ENCODE measurements at places on chromosomes 3 and 15. TPM values are rescaled to one million over a fixed set of nuclear protein-coding genes. Genes with fewer than 3 reads are reported as not detected.

The GP9 gene
- total RNA-seq: not detected

The HAUS2 gene
- 45.3 TPM for total RNA-seq

The GABRR3 gene
- not detected for total RNA-seq

DNA sequence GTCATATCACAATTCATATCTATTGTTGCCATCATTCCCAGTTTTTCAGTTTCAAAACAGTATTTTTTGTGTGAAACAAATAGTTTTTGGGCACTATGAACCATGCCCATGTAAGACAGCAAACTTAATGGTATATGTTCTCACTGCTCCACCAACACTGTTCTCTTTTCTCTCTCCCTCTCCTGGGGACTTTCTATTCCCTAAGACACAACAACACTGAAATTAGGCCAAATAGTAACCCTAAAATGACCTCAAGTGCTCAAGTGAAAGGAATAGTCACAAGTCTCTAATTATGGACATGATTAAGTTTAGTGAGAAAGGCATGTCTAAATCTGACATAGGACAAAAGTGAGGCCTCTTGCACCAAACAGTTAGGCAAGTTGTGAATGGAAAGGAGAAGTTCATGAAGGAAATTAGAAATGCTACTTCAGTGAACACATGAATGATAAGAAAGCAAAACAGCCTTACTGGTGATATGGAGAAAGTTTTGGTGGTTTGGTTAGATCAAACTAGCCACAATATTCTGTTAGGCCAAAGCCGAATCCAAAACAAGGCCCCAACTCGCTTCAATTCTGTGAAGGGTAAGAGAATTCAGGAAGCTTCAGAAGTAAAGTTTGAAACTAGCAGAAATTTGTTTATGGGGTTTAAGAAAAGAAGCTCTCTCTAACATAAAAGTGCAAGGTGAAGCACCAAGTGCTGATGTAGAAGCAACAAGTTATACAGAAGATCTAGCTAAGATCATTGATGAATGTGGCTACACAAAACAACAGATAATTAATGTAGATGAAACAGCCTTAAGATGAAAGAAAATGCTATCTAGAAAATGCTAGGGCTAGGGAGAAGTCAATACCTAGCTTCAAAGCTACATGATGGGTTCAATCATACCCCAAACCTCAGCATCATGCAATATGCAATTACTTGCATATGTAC lies 104.2 kb downstream of the CBLB start:
- H3K36me3 ChIP-seq: peaks cover 80% of the 10 kb centered on the region
- H3K27me3 ChIP-seq: no peaks in the 10 kb centered on the region
- H3K27ac ChIP-seq: peak overlapping the region; percentile 88
- no peak for DNase-seq

GRCh38 chr15:56241374-56242105 lies 2.1 kb downstream of the RFX7 start:
- peak overlapping the region; percentile 92 for H3K4me3 ChIP-seq
- H3K36me3 ChIP-seq: peaks cover 29% of the 10 kb centered on the region
- H3K27me3 ChIP-seq: no peaks in the 10 kb centered on the region
- H3K4me1 ChIP-seq: peaks cover 41% of the 10 kb centered on the region
- H3K27ac ChIP-seq: peak overlapping the region; percentile 76
- DNase-seq: no peak

GRCh38 chr15:92097474-92098178 lies 244.1 kb downstream of the SLCO3A1 start:
- no peak overlapping the region for H3K4me3 ChIP-seq
- H3K27me3 ChIP-seq: no peaks in the 10 kb centered on the region
- peak; percentile 71 for DNase-seq
- H3K4me1 ChIP-seq: peaks cover 36% of the 10 kb centered on the region

The FAM219B gene
- 36.5 TPM for total RNA-seq

DNA sequence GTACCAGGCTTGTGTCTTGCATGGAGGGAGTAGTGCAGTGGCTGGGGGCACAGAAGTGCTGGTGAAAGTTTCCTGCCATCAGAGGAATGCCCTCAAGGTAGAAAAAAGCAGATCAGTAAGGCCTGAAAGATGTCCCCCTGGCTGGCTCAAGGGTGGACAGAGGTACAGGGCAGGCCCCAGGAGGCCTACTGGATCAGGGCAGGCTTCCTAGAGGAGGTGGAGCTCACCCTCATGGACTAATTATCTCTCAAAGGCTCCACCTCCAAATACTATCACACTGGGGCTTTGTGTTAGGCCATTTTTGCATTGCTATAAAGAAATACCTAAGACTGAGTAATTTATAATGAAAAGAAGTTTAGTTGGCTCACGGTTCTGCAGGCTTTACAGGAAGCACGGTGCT lies 7.8 kb downstream of the SPSB4 start:
- H3K27ac ChIP-seq: no peak overlapping the region
- H3K4me1 ChIP-seq: peaks cover 2% of the 10 kb centered on the region
- H3K36me3 ChIP-seq: no peaks in the 10 kb centered on the region
- peaks cover 5% of the 10 kb centered on the region for H3K27me3 ChIP-seq
- H3K4me3 ChIP-seq: no peak overlapping the region

DNA sequence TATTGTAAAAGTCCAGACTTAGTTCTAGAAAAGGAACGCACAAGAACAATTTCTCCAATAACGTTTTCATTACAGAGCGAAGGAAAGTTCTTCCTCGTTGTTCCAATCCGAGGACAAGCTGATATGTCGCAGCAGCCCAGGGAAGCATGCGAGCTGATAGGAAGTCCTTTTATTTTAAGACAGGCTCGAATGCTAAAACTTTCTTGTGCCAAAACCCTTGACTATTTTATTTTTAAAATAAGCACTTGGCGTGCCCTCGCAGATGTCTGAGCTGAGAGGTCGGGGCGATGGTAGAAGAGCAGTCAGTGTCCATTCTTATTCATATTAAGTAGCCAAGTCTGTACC lies 433 bp upstream of the MITF start:
- H3K27me3 ChIP-seq: peaks cover 57% of the 10 kb centered on the region
- no peak overlapping the region for H3K27ac ChIP-seq
- peaks cover 10% of the 10 kb centered on the region for H3K4me1 ChIP-seq
- H3K36me3 ChIP-seq: no peaks in the 10 kb centered on the region
